ENCODE measurements at places on chromosomes 3 and 15.

DNA sequence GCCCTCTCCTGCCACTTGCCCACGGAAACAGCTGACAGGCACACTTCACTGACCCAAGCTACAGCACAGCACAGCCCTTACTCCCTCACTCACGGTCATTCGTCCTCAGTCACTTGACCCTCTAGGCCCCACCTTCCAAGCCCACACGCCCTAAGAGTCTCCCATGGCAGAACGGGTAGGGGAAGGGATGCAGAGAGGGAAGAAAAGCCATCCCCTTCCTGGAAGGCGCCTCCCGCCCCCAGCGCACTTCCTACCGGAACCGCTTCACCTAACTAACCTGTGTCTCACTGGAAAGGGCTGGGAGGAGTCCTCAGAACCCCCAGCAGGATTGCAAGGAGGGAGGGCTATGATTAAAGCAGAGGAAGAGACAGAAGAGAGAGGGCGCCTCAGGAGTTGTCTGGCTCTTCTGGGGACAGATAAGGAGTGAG lies 22.9 kb downstream of the EPHB3 start:
- no peak for DNase-seq

- DNase-seq = no peak
Observed at GRCh38 chr3:78912687-78913086, 855.1 kb downstream of the ROBO1 start.

DNA sequence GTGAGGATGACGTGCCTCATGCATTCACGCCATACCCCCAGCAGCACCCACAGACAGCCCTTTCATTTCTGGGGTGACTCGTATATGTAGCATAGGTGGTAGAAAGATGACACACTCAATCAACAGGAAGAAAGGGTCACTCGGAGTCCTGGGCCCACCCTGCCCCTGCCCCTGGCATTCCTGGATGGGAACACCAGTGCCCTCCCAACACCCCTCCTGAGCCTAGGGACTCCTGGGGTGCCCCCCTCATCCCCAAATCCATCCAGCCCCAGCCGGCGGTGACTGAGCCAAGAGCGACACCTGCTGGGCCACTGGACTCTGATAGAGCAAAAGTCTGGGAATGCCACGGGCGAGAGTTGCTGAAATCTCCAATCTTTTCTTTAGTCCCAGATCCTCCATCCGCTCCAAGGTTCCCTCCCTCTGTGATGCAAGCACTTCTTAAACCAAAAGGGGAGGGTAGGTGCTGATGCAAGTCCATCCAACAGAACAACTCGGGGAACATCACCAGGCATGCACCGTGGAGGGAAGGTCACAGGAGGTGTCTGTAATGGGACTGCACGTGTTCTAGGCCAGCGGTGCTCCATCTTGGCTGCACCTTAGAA lies 31.1 kb downstream of the ACAN start:
- DNase-seq = peak; percentile 2

DNA sequence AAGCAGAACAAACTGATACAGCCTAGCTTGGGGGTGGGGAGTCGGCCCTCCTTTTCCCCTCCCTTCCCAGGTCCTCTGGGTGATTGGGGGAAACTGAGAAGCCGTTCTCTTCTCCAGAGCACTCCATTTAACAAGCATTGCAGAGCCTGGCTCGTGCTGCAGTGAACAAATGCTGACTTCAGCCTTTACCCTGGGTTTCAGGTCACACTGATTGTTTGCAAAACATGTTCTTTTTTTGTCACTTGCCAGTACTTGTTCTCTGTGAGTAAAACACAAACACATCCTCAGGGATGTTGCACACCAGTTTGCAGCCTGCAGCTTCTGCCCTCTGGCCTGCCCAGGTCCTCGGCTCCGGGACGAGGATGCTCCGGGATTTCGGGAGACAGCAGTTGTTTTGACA lies 132.8 kb downstream of the PGPEP1L start:
- no peak for DNase-seq

- no peak for DNase-seq
Observed at GRCh38 chr3:192090586-192090985, 629.6 kb downstream of the PYDC2 start.

DNA sequence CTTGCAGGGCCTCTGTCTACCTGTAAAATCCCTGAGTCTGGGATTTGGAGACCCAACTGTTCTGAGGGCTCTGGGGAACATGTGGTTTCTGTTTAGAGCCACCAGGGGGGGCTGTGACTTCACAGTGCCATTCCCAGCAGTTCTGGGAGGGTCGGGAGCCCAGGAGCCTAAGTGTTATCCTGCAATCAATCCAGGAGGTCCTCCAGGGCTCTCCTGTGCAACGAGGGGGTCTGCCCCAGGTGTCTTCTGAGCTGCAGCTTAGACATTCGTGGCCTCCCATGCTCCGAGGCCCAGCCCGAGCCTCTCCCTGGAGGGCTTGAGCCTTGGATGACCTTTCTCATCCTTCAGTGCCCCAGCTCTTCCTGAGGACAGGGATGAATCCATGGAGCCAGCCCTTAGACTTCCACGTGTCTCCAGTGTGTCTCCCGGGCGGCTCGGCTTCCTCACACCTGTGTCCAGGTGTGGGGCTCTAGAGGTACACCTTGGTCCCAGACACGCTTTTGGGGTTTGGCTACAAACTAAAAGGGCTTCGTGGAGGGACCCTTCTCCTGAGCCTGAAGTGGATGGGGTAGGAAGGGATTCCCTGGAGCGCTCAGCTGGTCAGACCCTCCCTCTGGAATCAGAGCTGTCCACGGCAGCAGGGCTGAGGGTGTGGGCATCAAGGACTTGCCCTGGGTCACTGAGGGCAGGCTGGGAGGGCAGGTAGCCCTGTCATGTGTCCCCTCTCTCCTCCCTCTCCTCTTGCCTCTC lies 20.3 kb upstream of the ABTB1 start:
- no peak for DNase-seq

- DNase-seq = no peak
Observed at GRCh38 chr15:77044228-77045042, 26.5 kb downstream of the TSPAN3 start.

DNA sequence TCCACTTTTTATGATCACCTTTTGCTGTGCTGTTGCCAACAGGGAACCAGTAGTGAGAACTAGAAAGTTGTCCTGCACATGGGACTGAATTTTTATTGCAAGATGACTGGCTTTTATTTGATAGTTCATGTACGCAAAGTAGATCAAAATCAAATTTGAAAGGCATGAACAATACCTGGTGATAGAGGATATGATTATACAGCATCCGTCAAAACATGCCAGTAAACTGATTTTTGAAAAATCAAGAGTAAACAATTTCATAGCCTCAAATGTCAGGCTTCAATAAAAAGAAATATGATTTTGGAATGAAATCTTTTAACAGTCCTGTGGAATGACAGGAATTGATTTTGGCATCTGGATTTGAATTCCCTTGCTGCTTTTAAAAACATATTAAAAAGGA lies 219.6 kb upstream of the LRRN1 start:
- no peak for DNase-seq

DNA sequence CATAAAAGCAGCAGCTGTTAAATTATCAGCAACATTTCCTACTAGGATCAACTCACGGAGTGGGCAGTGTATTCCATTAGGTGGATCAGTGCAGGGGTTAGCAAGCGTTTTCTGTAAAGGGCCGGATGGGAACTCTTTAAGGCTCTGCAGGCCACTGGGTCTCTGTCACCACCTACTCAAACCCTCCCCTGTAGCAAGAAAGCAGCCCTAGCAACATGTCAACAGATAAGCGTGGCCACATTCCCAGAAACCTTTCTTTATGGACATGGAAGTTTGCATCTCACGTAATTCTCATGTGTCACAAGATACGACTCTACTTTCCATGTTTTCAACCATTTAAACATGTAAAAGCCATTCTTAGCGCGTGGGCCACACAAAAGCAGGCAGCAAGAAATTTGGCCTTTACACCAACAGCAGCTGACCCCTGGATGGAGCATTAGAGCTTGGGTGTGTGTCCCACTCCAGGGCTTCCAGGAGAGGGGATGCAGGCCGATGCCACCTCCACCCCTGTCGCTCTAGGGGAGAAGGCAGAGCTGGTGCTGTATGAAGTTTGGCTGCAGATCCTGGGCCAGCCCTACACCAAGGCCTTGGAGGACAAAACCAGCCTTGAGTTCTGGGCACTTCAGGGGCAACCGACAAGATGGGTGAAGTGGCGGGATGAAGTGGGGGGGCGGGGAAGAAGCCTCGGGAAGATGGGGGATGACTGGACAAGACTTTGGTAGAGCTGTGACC lies 48.2 kb upstream of the CSPG4 start:
- DNase-seq = no peak

DNA sequence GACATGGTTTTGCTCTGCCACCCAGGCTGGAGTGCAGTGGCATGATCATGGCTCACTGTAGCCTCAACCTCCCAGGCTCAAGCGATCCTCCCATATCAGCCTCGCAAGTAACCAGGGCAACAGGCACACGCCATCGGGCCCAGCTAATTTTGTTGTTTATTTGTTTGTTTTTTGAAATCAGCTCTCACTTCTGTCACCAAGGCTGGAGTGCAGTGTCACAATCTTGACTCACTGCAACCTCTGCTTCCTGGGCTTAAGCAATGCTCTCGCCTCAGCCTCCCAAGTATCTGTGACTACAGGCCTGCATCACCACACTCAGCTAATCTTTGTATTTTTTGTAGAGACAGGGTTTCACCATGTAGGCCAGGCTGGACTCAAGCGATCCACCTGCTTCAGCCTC lies 26.3 kb upstream of the PLCH1 start:
- DNase-seq = no peak

DNA sequence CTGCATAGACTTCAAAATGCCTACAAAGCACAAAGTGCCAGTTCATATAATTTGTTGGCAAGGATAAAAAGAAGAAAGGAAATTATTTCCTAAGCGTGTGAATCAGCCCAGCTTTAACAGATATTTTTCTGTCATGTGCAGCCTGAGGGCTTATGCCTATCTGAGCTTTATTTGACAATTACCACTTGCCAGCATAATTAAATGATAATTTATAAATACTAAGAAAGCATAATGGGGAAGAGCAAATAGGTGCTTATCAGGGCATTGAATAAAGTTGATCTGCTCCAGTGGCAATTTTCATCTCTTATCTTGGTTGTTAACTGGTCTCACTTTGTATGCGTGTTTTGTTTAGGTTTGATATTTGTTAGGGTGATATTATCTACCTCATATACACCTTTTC lies 313.4 kb upstream of the DNAJC19 start:
- DNase-seq = no peak

DNA sequence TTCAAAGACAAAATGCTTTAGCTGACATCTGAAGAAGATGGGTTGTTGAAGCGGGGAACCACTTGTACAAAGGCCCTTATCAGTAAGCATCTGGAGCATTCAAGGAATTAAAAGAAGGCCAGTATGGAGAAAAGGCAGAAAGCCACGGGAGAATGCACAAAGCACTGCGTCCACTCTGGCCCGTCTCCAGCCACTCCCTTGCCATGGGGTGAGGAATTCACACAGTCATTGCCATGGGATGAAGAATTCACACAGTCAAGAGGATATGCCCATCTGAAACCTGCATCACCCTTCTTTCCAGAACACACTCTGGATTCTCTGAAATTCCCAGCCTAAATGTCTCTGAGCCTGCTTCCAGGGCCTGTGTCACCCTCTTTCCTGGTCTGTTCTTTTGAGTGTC lies 26.7 kb upstream of the STAG1 start:
- no peak for DNase-seq

DNA sequence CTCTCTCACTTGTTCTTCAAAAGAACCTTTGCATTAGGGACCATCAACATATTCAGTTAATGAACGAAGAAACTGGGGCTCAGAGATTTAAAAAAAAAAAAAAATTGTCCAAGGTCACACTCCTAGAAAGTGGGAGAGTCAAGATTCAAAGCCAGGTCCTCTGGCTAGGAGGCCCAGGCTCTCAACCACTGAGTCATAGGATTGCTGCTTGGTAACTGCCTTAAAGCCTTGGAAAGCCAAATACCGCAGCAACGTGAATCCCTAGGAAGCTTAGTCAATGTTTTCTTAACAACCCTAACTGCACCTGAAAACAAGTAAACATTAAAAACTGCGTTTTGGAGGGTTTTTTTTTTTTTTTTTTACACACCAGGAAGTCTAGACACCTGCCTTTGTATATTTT lies 156.8 kb downstream of the WNT5A start:
- DNase-seq = no peak

DNA sequence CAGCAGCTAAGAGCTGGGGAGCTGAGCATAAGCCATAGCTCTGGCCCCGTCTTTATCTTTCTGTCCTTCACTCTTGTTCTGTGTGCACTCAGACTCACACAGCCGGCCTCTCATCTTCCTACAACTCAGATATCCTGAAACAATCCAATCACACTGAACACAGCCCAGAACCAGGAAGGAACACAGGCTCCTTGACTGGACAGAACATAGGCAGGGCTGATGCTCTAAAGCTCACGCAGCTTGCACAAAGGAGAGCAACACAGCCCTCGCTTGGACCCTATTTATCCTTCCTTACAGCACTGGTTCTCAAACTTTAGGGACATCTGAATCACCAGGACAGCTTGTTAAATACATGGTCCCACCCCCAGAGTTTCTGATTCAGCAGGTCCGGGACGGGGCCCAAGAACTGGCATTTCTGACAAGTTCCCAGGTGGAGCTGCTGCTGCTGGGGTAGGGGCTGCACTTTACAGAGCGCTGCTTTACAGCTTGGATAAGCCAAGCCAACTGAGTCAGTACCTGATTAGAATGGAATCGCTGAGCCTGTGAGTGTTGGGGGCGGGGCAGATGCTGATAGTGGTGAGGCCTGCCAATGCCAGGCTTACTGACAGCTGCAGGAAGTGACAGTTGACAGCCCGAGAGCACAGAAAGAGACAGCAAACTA lies 65.1 kb downstream of the MRPL46 start:
- DNase-seq = no peak

DNA sequence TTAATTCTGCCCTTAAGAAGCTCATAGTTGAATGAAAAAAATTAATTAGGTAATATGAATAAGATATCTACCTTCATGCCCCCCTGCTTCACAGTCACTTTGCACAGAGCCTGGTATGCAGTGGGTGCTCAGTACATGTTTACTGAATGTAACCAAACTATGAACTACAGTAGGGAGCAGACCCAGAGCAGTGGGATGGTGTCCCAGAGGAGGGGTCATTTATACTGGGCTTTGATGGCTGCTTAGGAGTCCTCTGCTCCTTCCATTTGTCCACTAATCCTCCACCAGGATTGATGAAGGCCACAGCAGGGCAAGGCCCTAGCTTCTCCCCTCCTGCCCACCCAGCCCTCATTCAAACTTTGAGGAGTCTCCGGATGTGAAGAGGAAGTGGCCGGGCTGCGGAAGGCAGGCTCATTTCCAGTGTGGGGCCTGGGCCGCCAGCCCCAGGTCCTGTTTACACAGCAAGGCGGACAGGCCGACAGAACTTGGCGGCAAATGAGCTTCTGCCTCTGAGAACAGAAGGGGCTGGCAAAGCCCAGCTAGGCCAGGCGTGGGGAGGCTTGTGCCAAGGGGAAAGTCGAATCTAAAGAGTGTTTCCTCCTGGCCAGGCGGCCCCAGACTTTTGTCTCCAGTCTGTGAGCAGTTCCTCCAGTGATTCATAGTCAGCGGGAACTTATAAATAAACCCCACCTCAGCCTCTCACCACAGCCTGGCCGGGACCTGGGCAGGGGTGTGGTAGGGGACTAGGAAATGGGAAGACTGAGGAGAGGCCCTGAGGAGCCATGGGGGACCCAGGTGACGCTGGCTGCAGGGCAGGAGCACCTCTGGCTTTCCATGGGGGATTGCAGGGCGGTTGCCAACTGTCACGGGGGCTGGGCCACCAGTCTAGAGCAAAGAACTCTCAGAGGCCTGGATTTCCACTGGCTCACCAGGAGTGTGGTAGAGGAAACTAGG lies 51.6 kb upstream of the LCTL start:
- DNase-seq = no peak
